Activated T-cell treated with anti-CD3 and anti-CD28 coated beads, Interleukin-2, amount 50 U/mL, for 48 hours (primary cell): ENCODE measurements at places on chromosomes 11 and 22.

- DNase-seq, result peak; percentile 54
Measured at GRCh38 chr11:61627850-61628661, 47.2 kb upstream of the SYT7 start.

DNA sequence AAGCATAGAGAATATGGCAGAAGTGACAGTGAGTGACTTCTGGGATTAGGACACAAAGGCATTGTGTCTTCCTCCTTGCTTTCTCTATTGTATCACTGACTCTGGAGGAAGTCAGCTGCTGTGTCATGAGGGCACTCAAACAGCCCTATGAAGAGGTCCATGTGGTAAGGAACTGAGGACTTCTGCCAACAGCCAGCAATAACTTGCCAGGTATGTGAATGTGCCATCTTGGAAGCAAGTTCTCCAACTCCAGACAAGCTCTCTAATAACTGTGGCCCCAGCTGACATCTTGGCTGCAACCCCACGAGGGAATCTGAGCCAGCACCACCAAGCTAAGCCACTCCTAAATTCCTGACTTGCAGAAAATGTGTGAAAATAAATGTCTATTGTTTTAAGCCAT, 83.6 kb upstream of the ZBED5 start:
- DNase-seq, result no peak

GRCh38 chr11:1864831-1865665, 12.2 kb downstream of the LSP1 start:
- no peak for DNase-seq

DNA sequence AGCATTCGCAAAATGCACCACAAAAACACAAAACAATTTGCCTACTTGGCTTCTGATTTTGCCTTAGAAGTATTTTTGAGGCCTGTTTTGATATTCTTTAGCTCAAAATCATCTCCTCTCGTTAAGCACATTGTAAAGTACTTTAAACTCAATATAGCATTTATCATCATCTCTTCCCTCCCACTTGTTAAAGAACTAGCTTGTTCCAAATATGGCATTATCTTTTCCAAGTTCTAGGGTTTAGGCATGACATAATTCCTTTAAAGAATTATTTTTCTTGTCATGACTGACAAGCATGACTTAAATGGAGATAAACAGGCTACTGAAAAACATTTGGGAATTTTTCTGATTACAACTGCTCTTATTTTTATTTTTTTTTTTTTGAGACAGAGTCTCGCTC, 21.3 kb downstream of the CELF1 start:
- DNase-seq, result no peak

DNA sequence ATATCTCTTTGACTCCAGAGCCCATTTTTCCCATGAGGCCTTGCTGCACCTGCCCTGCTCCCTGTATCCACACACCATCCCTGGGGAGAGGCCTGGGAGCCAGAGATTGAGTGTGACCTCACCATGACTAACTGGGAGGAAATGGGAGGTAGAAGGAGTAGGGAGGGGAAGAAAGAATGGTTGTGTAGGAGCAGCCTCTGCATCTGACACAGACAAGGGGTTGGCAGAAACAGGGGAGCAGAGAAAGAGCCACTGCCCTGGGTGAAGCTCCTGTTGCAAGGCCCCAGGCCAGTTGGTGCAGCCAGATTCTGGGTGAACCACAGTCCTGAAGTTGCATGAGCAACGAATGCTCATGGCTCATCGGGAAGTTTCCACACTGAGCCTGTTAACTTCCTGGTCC, 32.4 kb downstream of the POU2F3 start:
- no peak for DNase-seq

DNA sequence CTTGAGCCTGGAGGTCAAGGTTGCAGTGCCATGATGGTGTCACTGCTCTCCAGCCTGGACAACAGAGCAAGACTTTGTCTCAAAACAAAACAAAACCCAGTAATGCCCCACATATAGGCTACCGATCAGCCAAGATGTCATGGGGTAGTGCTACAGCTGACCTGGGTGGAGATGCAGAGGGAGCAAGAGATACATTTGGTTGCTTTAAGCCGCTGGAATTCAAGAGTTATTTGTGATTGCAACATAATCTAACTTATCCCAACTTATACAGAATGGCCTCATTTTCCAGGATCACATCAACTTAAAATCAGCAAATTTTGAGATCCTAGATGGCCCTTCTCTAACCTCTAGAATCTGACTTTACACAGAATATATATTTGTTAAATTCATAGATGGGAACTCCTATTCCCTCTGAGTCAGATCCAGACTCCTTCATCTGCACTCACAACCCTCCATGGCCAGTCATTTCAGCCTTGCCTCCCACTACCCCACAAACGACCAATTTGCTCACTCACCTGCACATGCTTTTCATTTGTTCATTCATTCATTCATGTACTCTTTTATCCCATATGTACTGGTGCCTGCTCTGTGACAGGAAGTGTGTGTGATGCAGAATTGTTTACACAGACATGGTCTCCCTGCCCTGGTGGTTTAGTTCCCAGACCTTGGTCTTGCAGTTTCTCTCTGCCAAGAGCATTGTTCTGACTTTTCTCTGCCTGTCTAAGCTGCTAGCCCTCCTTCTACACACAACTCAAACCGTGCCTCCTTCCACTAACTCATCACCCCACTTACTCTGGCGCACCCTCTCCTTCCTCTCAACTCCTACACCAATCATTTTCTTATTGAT, 24.1 kb upstream of the APLNR start:
- DNase-seq, result no peak

GRCh38 chr22:48605856-48606481, 1221.7 kb downstream of the BRD1 start:
- DNase-seq, result no peak

- DNase-seq, result no peak
Measured at GRCh38 chr22:23556026-23556620, 24.0 kb downstream of the IGLL1 start.

GRCh38 chr22:41367039-41367679, 14.6 kb upstream of the TEF start:
- peak; percentile 25 for DNase-seq

DNA sequence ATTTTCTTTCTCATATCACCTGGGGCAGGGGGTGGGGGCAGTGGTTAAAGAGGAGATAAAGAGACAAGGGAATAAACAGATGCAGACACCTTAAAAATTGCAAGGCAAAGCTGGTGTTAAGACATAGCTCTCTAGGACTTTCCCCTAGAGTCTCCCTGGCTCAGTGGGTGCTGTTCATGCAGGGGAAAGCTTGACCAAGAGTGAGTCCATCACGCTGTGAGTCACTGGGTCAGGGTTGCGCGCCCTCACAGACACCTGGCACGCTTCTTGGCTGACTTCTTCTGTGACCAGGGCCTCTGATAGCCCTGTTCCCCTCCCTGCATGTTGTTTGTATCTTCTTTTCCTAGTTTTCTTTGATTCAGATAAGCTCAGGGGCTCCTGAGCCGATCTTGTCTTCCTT, 31.9 kb downstream of the COMMD9 start:
- no peak for DNase-seq

DNA sequence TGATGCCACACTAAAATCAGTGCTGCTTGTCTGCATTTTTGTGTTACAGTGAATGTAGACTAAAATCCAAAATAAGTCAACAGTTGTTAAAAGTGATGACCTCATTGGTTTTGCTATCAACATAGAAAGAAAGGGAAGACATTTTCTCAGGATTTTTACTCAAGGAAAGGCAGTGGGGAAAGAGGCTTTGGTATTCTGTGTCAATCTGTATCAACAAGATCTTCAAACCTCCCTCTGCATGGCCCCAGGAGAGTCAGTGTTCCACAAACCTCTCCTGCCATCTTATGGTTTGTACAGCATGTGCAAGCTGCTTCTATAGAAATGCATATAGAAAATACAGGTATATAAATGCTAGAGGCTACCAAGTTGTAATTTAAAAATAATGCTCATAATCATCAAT, 13.8 kb upstream of the OR51M1 start:
- DNase-seq, result no peak

GRCh38 chr22:17271711-17272451, 52.6 kb upstream of the ADA2 start:
- no peak for DNase-seq

DNA sequence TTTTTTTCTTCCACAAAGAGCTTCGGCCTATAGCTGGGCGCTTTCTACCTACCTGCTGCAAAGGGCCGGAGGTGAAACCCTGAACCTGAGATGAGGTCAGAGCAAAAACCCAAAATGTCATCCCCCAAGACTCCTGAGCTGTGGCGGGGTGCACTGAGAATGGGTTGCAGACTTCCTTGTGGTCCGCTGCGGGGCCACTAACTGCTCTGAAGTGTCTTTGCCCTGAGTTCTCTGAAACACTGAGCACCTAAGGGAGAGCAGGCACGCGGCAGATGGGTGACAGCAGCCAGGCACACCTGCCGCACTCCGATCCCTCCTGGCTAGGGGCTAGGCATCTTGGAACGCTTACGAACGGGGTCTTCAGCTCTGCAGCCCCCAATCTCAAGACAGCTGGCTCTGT, 29.3 kb downstream of the RASD2 start:
- no peak for DNase-seq

DNA sequence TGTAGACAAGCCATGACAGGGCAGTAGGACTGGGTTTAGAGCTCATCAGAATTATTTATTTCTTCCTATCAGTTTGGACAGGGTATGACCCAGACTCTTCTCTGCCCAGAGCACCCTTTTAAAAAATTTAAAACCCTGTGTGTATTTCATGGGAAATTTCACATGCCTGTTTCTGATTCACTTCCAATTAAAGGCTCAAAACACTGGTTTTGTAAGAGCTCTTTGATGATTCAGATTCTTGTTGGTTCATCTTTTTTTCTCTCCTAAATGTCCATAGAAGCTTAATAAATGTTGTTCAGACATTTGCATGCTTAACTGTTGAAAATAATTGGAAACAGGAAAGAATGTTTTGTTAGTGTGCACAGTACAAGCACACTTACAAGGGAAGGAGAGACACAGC, 13.8 kb downstream of the FLI1 start:
- no peak for DNase-seq

DNA sequence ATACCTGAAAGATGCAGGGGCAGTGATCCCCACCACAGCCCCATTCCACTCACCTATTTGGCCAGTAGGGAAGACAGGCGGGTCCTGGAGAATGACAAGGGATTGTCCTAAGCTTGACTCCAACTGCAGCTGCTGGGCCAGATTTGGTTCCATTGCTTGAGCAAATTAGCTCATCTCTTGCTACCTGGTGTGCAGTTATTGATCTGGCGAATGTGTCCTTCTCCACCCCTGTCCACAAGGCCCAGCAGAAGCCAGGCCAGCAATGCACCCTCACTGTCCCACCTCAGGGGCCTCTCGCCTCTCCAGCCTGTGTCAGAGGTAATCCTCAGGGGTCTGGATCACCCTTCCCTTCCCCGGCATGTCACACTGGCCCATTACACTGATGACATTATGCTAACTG, 23.3 kb downstream of the TSPAN32 start:
- no peak for DNase-seq

- peak; percentile 60 for DNase-seq
Measured at GRCh38 chr22:46754110-46754799, 8.2 kb upstream of the TBC1D22A start.

DNA sequence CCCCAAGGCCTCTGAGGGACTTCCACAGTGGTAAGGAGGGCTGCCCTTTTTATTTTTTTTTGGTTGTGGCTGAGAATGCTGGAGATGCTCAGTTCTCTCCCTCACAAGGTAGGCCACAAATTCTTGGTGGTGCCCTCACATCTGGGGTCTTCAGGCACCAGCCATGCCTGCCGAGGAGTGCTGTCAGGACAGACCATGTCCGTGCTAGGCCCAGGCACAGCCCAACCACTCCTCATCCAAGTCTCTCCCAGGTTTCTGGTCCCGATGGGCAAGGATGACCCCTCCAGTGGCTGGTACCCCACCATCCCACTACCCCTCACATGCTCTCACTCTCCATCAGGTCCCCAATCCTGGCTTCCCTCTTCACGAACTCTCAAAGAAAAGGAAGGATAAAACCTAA, 4.2 kb downstream of the THY1 start:
- DNase-seq, result no peak

GRCh38 chr11:75771646-75772410, 3.2 kb downstream of the DGAT2 start:
- no peak for DNase-seq

- no peak for DNase-seq
Measured at GRCh38 chr11:32448232-32448631, 12.9 kb upstream of the WT1 start.
